Activated naive CD4-positive, alpha-beta T cell treated with anti-CD3 and anti-CD28 coated beads, Interleukin-2, amount 50 U/mL, for 72 hours (primary cell): ENCODE measurements at places on chromosomes 1 and 21. TPM values are rescaled to one million over a fixed set of nuclear protein-coding genes. Genes with fewer than 3 reads are reported as not detected.

RGS18 gene
- total RNA-seq = 0.09 TPM

WDR3 gene
- total RNA-seq = 32.2 TPM

DNA sequence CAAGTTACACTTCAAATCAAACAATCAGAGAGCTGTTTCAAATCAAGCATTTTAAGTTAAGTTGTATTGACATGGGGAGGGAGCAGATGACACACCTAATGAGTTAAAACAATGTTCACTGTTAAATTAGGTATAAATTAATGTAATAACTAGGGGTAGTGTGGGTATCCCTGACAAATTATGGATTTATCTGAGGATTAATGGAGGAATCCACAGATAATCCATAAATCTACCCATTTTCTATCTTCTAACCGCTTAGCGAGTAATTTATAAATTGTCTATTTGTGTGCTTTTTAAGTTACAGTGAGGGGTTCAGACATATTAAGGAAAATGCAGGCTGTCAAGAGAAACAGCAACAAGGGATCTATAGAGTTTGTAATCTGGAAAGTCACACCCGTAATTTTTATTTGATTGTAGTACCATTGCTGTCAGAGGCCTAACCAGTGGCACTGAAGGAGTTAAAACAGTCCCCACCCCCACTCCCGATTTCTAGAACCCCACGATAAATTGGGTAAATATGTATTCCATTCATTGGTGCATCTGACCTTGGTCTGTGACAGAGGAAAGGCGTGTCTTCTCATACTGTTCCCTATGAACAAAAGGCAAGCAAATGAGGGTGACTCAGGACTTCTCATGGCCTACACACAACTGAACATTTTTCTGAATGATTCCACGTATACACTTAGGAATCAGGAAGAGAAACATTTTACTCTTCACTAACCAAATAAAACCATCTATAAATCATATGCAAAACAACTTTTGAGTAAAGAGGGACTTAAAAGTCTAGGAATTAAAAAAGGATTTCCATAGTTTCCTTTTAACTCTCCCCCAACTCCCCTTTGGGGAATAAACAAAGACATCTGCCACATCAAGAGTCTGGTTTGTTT lies 7.4 kb downstream of the IRF2BP2 start:
- DNase-seq = peak; percentile 25

DNA sequence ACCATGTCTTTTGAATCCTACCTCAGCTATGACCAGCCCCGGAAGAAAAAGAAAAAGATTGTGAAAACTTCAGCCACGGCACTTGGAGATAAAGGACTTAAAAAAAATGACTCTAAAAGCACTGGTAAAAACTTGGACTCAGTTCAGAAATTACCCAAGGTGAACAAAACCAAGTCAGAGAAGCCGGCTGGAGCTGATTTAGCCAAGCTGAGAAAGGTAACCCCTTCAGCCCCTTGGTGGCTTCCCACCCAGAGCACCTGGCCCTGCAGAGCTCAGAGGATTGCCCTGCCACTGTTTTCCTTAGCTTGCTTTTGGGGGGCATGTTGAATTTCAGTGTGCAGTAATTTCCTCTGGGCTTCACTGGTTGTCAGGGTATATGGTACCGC lies 8.5 kb downstream of the ELOA start:
- DNase-seq = no peak

DNA sequence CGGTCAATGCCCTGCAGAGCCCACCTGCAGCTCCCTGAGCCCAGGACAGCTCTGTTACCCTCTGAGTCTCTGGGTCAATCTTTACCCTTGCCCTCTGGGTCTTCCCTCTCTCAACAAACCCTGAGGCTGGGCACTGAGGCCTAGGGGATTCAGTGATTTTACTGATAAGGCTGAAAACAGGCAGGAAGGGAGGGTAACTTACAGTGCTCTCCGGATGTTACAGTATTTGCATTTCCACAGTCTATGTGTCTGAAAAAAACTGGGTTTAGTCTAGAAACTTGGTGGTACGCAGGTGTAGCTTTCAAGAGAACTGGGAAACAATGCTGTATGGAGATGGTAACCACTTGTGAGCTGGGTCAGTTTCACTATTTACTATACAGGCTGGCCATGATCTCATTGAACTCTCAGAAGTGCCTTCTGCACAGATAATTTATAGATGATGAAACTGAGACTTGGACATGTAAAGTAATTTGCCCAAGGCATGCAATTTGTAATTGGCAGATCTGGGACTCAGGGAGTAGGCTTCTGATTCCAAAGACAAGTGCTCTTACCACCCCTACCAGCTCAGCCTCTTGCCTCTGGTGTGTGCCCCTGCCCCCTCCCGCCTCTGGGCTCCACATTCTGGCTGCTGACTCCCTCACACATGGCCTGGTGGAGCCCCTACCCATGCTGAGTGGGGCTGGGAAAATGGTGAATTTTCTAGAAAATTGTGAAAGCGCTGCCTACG lies 48.8 kb downstream of the TENT5C start:
- DNase-seq = no peak

- no peak for DNase-seq
Observed at GRCh38 chr1:89286549-89287180, 14.0 kb upstream of the GBP5 start.

GRCh38 chr1:157966031-157966537 lies 27.4 kb upstream of the KIRREL1 start:
- no peak for DNase-seq

DNA sequence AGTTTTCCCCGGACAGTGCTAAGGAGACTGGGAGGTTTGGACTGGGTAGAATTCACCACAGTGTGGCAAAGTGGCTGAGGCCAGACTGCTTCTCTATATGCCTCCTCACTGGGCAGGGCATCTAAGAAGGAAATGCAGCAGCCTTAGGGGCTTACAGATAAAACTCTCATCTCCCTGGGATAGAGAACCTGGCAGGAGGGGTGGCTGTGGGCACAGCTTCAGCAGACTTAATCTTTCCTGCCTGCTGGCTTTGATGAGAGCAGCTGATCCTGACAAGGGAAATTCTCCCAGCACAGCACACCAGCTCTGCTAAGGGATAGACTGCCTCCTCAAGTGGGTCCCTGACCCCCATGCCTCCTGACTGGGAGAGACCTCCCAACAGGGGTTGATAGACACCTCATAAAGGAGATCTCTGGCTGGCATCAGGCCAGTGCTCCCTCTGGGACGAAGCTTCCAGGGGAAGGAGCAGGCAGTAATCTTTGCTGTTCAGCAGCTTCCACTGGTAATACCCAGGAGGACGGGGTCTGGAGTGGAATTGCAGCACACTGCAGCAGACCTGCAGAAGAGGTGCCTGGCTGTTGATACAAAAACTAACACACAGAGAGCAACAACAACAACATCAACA lies 25.2 kb downstream of the KIFAP3 start:
- DNase-seq = no peak

GRCh38 chr1:17719874-17720273 lies 35.3 kb upstream of the ACTL8 start:
- DNase-seq = no peak

- no peak for DNase-seq
Observed at GRCh38 chr1:219304227-219305226, 130.8 kb downstream of the LYPLAL1 start.

- no peak for DNase-seq
Observed at GRCh38 chr1:241992734-241993133, 6.2 kb downstream of the MAP1LC3C start.
